BE2C (cell line): ENCODE measurements at places on chromosomes 6 and 20.
A peak's percentile ranks its signal among the peaks of the same experiment; 100 is the strongest.

DNA sequence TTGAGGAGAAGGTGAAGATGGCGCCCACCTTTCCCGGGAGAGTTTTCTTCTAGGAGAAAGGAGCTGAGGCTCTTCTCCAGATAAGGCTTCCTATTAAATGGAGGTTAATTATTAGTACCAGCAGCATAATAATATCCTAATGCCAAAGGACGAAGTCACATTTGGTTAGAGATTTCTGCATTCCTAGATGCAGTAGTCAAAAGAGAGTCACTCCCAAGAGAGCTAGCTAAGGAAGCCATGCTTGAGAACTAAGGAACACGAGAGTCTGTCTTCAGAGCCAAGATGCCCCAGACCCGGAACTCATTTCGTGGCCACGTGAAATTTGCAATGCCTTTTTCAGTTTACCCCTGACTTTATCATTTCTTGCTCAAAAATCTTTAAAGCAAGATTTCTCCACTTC lies 132.7 kb downstream of the TSHZ2 start:
- DNase-seq: no peak

- no peak for DNase-seq
These were observed 110.9 kb downstream of the CDC5L start for GRCh38 chr6:44498436-44498835.

DNA sequence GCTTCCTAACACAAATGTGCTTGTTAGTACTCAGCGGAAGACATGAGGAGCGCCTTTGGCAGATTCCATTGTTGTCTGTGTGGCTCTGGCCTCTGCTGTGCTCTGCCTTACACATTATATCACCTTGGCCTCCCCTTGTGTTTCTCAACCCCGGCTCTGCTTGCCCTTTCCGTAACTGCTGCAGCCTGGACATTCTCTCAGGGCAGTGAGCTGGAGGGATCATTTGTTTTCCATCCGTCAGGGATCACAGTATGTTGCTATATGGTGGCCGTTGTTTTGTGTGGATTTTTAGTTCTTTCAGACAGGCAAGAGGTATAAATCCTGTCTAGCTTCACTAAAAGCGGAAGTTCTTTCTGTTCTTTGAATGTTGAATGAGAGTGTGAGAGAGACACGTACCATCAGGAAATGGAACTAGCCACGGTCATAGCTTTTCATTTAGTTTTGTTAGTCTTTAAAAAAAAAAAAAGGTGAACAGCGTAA lies 175.1 kb downstream of the JARID2 start:
- no peak for DNase-seq

DNA sequence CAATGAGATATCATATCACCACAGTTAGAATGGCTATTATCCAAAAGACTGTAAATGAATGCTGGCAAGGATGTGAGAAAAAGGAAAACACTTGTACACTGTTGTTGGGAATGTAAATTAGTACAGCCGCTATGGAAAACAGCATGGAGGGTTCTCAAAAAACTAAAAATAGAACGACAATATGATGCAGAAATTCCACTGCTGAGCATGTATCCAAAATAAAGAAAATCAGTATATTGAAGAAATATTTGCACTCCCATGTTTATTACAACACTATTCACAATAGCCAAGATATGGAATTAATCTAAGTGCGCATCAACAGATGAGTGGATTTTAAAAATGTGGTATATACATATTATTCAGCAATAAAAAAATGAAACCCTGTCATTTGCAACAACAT lies 898.9 kb upstream of the MAN1A1 start:
- no peak for DNase-seq

GRCh38 chr6:4435981-4436445 lies 300.6 kb upstream of the ECI2 start:
- no peak for DNase-seq

- DNase-seq: no peak
These were observed 1.5 kb downstream of the SALL4 start for GRCh38 chr20:51800872-51801121.

GRCh38 chr6:106380407-106380806 lies 19.9 kb downstream of the CRYBG1 start:
- no peak for DNase-seq

GRCh38 chr6:167805349-167806060 lies 21.2 kb upstream of the AFDN start:
- DNase-seq: no peak

GRCh38 chr6:138818496-138819194 lies 22.8 kb downstream of the ECT2L start:
- DNase-seq: no peak

DNA sequence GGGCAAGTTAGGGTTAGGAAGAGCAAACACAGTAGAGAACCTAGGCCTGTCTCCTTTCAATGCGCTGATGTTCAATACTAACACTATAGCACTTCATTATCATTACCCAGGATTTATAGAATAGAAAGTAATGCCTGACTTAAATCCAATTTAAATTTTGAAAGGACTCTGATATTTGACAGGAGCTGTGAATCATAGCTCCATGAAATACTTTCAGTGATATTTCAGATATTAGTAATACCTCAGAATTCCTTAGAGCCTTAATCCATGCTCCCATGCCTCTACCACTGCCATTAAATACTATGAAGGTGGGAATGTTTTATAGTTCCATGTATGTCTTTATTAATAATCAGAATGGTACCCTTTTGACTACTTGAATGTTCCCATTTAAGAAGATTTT lies 530.2 kb downstream of the BCKDHB start:
- no peak for DNase-seq

- no peak for DNase-seq
These were observed 3.8 kb upstream of the TMEM181 start for GRCh38 chr6:158556113-158556512.

GRCh38 chr20:40443753-40444152 lies 245.3 kb downstream of the MAFB start:
- DNase-seq: no peak

DNA sequence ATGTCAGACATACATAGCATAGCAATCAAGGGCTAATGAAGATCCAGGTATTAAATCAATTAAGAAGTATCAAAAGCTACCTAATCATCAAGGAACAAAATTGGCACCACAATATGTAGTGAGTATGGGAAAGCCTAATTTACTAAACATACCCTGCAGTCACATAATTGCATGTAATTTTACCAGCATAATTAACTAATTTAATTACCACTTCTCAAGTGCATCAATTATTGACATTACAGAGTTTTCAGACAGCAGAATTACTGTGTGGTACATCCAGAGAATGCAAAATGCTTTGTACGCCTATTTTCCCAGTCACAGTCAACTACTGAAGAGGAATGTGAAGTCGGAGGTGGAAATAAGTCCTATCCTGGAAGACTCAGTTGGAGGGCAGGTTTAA lies 279.0 kb upstream of the ID4 start:
- no peak for DNase-seq

DNA sequence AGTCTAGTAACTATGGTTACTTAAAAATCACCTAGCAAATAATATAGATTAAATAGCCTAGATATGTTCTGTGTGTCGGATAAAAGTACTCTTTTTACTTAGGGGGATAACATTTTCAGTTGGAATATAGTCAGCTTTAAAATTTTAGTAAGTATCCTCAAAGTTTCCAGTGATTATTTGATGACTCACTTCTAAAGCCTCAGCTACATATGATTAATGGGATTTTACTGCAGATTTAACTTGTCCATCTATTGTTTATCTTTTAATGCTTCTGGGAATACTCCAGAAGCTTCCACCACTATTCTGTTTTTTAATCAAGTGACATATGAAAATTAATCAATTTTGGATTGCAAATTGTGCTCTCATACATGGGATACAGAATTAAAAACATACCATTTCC lies 8.7 kb upstream of the TENT5A start:
- DNase-seq: no peak

- DNase-seq: peak; percentile 64
These were observed 45.8 kb downstream of the TM9SF4 start for GRCh38 chr20:32155017-32155981.

GRCh38 chr6:137602313-137603197 lies 108.4 kb upstream of the OLIG3 start:
- no peak for DNase-seq

GRCh38 chr20:43895235-43895634 lies 19.4 kb upstream of the TOX2 start:
- no peak for DNase-seq

- DNase-seq: no peak
These were observed 36.0 kb downstream of the KIAA1755 start for GRCh38 chr20:38224531-38224930.

- no peak for DNase-seq
These were observed 66.0 kb downstream of the RNF182 start for GRCh38 chr6:13990796-13991195.

DNA sequence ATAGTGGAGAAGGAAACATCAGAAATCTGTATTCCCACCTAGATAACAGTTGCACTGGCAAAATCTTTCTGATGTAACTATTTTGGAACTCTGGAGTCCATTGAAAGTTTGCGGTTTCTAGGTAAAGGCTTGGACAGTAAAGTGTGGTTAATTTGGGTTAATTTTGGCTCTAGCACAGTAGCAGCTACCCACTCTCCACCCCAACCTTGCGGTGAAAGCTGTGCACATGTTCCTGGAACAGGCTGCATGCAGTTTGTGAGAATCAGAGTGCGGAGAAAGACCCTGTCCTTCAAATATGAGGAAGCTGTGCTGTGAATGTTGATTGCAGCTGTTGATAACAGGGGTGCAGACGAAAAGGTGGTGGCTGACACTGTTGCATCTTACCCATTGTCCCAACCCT lies 38.4 kb downstream of the SMOC2 start:
- no peak for DNase-seq

DNA sequence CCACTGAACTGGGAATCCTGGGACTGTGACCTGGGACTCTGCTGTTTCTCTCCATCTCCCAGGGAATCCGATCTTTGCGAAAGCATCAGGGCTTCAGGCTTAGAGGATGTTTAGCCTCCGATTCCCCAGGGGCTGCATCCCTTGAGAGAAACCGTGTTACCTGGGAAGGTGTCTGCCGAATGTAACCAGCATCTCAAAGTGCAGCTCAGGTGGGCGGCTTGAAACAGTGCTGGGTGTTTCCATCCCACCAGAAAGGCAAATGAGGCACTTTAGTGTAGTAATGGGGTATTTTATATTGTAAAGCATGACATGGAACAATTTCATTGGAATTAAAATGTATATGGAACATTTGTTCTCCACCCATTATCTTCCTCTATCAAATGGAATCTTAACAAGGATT lies 15.2 kb downstream of the CDH4 start:
- no peak for DNase-seq

- no peak for DNase-seq
These were observed 404 bp downstream of the CEP162 start for GRCh38 chr6:84227044-84227433.

DNA sequence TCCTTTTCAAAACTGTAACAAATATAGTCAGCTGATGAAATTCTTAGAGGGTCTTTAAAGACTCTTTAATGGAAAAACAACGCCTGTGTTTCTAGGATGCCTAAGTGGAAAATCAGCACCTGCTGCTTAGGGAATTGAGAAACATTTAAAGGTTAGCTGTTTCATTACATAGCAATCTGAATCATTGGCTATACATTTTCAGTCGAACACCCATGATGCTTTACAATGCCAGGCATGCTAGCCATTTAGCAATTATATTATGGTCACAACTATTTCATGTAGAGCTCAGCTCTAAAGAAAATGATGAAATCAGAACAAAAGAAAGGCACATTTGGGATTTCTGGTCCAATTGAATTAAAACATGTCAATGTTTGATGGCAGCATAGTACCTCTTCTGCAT lies 270.3 kb upstream of the SYNCRIP start:
- no peak for DNase-seq

DNA sequence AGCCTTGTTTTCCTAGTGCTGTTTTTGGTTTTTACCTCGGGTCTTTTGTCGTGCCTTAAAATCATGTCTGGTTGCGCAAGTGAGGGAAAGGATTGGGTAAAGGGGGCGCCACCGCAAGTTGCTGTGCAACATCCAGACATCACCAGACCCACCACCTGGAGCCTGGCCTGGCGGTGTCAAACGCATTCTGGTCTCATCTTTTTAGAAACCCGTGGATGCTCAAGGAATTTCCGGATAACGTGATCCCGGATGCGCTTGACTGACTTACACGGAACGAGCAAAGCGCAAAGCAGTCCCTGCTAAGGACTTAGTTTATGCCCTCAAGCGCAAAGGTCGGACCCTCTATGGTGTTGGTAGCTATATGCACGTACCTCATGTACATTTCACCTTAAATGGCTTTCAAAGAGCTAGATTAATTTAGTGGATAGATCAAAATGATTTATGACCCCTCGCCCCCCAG lies 105.2 kb downstream of the OR2B2 start:
- peak; percentile 72 for DNase-seq

- no peak for DNase-seq
These were observed 51.1 kb downstream of the RALGAPB start for GRCh38 chr20:38523697-38524096.

GRCh38 chr6:21438237-21438985 lies 155.1 kb upstream of the SOX4 start:
- DNase-seq: no peak

- DNase-seq: no peak
These were observed 43.6 kb downstream of the NCOA7 start for GRCh38 chr6:125834348-125834747.

GRCh38 chr6:35305117-35305516 lies 7.5 kb downstream of the DEF6 start:
- DNase-seq: no peak

DNA sequence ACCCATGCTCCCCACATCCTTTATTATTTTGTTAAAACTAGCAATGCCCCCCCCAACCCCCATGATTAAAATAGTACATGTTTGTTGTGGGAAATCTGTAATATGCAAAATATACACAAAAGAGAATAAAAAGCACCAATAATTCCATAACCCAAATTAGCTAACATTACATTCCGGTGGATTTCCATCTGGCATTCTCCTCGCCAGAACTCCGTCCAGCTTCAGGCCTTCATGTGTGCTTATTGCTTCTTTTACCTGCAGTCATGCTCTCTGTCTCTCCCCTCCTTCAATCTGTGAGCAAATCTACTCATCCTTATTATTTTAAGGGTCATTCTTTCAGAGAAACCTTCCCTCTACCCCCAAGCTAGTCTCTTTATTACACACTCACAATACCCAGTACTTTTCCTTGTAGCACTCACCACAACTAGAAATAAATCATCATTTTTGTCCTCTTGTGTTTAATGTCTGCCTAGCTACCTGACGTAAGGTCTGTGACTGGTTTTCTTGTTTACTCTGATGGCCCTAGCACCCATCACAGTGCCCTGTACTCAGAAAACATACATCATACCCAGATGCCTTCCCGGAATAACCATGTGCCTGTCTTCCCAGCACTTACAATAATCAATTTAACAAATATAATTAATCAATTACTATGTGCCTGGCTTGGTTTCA lies 25.6 kb upstream of the IER3 start:
- no peak for DNase-seq

GRCh38 chr6:48658915-48659314 lies 547.9 kb upstream of the PTCHD4 start:
- no peak for DNase-seq

GRCh38 chr20:34045930-34046725 lies 52.4 kb downstream of the RALY start:
- no peak for DNase-seq
